ENCODE measurements at places on chromosomes 13 and 19.
A peak's percentile ranks its signal among the peaks of the same experiment; 100 is the strongest.

DNA sequence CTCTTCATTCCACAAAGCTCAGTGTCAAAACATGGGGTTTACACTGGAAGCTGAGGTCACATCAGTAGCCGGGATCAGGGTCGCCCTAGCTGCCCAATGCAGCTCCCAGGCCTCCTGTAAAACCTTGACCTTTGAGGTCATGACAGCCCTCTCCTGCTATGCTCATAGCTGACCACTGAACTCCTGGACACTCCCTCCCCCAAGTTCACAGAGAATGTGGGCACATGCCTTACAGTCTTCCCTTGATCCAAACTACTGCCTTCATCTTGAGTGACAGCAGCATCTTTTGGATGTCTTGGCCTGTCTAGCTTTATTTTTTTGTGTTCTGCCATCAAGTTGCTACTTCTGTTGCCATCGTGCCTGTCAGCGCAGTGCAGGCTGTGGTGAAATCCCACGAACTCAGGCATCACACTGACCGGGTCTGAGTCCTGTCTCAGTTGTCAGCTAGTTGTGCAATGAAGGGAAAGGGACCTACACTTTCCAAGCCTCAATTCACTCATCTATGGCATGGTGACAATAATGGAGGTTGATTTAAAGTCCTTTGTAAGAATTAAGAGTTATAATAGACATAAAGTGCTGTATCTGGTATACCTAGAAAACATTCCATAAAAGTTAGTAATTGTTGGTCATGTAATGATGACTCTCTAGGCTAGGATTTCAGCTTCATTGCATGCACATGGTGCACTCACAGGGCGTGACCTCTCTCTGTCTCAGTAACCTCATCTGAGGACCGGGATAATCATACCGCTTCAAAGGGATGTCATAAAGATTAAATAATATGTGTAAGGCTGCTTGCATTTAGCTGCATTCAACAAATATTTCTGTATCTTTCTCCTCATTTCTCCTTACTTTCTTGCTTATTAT is 16.4 kb upstream of the ALOX5AP start:
- DNase-seq, result no peak

GRCh38 chr19:34904664-34905527 is 21.8 kb upstream of the ZNF30 start:
- DNase-seq, result no peak

- DNase-seq, result no peak
Measured at GRCh38 chr13:70612881-70613280, 504.6 kb upstream of the KLHL1 start.

GRCh38 chr13:43879755-43880181 is at the start of gene LACC1:
Gene LACC1, plus strand, starts transcription at chr13:43879904. Its CDS starts 1,082 bp downstream, at chr13:43880986.
- DNase-seq, result peak; percentile 36

- DNase-seq, result peak; percentile 21
Measured at GRCh38 chr19:11265785-11266236, 3.5 kb upstream of the DOCK6 start.

Data from COR-L47 (cell line).